HS-5 (cell line): ENCODE measurements at places on chromosomes 11 and 22.

GRCh38 chr22:38353701-38354100 is 36.5 kb upstream of the CSNK1E start:
- no peak for DNase-seq

- DNase-seq = no peak
Observed at GRCh38 chr11:46356924-46357482, 9.7 kb downstream of the DGKZ start.

- DNase-seq = no peak
Observed at GRCh38 chr11:27914080-27914479, 193.9 kb downstream of the KIF18A start.

DNA sequence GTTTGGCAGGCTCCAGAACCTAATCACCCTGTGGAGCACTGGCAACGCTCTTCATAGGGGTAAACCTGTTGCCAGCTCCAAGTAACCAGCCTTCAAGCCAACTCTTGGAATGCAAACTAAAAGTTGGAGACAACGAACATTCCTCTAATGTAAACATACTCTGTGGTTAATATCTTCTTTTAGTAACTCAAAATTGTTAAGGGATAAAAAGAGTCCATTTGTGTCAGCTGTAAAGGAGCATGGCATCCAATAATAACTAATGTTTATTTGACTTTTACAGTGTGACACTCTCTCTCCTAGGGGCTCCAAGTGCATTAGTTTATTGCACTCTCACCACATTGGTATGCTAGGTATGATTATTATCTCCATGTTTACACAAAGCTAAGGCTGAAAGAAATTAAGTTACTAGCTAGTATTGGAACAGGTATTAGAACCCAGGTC is 31.0 kb upstream of the AMOTL1 start:
- peak; percentile 29 for DNase-seq

DNA sequence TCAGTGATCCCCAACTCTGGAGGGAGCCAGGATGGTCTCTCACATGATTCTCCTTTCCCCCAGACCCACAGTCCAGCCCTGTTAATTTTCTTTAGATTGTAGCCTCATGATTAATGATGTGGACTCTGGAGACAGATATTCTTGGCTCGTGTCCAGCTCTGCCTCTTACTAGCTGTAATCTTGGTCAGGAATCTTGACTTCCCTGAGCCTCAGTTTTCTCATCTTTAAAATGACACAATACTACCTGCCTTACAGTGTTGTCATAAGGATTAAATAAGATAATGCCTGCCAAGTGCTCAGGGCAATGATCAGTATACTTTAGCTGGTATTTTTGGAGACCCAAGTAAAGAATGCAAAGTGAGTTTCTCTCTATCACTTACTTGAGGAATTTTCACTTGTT is 60.0 kb downstream of the SPECC1L start:
- DNase-seq = no peak

DNA sequence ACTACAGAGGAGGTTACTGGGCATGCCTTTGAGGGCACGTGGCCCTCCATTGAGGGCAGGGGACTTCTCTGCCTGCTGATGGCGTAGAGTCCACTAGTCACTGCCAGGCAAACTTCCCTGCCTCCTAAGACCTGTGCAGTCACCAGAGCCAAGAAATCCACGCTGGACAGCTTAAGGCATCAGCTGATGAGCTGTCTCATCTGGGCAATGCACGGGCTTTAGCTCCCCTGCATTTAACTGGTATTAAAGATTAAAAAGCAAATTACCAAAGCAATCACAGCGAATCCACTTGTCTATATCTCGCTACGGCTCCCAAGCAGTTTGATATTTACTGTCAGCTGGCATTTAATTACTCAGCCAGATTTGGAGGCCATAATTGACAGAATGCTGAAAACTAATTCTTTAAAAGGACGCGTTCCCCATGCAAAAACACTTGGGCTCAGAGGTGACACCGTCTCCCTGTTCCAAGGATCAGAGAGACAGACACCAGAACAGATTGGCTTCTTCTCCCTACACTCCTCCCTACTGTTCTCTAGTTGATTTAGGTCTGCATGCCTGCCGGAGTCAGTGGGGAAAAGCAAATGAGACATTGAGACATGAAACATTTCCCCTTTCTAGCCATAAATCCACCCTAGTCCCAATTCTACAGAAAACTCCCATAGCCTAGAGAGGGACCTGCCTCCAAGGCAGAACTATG is 68.5 kb downstream of the SPATA19 start:
- no peak for DNase-seq

- DNase-seq = no peak
Observed at GRCh38 chr11:2143799-2144543, 4.8 kb upstream of the IGF2 start.

- DNase-seq = peak; percentile 48
Observed at GRCh38 chr22:23894710-23895598, 771 bp downstream of the MIF start.

- DNase-seq = no peak
Observed at GRCh38 chr11:8092587-8093424, 11.8 kb downstream of the TUB start.

DNA sequence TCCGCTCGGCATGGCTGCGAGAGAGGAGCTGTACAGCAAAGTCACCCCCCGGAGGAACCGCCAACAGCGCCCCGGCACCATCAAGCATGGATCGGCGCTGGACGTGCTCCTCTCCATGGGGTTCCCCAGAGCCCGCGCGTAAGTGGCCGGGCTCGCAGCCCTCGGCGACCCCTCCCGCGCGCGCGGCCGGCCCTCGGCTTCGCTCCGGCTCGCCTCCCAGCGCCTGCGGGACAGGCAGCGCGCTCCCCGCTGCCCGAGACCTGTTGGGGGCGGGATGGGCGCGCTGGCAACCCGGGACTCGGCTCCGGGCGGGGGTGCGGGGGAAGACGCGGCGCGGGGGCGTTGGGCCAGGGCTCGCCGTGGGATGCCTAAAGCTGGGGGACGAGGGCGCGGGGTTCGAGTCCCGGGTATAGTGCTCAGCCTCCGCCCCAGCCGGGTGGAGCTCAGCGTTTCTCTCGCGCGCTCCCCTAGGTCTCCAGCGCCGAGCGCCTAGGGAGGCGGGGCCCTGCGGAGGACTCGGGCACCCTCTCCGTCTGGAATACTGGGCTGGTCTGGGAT is 630 bp downstream of the UBASH3B start:
- no peak for DNase-seq

- no peak for DNase-seq
Observed at GRCh38 chr11:14369598-14369997, 10.6 kb upstream of the RRAS2 start.

DNA sequence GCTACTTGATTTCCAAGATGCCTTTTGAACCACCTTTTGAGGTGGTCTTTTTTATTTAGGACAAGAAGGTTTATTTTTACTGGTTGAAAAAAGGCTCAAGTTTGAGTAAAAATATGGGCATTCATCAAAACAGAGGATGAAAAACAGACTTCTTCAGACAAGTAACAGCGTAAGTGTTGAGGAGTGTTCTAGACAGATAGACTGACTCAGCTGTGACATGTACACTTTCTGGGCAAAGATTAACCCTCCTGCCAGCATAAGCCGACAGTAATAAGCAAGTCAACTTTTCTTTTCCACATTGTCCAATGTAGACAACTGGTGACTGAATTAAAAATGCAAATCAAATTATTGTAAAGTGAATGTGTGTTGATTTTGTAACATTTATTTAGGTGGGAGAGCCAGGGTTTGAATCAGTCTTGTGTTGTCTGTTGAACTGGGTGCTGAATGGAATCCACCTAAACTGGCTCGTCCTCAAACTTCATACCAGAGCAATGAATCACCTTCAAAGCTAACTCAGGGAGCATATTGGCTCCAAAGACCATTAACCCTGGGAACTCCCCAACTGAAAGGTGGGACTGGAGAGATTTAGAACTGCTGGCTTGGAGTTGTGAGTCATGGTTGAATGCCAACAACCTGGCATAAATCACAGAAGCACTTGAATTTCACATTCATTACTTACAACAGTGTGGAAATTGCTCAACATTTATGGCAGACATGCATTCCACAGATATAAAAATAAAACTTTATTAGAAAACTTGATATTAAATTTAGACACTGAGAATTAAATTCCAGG is 377.0 kb downstream of the ETS1 start:
- DNase-seq = peak; percentile 99

DNA sequence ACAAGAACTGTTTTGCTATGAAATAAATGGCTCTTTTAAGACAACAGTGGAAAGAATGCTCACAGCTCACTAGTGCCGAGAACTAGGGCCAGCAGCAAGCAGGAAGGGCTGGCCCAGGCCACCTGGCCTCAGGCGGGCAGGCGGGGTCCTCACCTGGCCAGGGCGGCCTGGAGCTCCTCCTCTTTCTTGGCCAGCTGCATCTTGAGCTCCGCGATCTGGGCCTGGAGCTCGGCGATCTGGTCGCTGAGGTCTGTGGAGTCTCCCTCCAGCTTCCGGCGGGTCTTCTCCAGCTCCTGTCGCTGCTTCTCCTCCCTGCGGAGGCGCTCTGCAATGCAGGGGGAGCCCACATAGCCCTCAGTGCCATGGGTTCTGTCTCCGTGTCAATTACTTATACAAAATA is 43.8 kb downstream of the APOL1 start:
- no peak for DNase-seq

GRCh38 chr11:131392528-131393255 is 22.3 kb downstream of the NTM start:
- no peak for DNase-seq

DNA sequence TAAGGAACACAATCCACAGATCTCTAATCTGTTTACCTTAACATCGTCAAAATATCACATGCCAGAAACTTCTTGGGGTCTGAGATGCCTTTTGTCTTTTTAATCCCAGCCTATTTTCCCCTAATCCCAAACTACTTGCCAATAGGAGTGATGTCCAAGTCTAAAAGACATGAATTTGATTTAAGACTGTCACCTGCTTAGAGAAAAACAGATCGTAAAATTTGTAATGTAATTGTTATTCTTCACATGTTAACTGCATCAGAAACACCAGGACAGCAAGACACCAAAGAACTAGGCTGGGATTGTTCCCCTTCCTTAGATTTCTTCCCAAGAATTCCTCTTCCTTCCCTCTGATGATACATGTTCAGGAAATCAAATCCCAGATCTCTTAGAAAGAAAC is 198.1 kb upstream of the ARHGAP20 start:
- DNase-seq = no peak

- peak; percentile 41 for DNase-seq
Observed at GRCh38 chr11:61728940-61729219, 23.6 kb upstream of the MYRF start.

DNA sequence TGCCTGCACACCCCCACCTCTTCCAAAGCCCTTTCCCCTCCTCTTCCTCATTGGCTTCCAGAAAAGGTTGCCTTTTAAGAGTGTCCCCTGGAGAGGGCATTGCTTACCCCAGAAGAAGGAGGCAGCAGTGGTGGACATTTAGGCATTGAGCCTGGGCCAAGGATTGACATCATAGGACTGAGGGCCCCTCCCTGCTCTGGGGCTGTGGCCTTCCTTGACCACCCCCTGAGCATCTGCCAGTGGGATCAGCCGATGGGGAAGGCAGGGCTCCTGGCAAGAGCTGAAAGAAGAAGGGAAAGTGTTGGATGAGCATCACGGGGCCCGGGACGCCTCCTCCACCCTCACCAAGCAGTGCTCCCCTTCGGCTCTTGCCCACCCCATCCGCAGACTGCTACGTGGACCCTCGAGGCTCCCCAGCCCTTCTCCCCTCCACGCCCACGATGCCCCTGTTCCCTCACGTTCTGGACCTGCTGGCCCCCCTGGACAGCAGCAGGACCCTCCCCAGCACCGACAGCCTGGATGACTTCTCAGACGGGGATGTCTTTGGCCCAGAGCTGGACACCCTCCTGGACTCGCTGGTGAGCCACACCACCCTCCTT is 37.4 kb downstream of the ZC3H7B start:
- no peak for DNase-seq

DNA sequence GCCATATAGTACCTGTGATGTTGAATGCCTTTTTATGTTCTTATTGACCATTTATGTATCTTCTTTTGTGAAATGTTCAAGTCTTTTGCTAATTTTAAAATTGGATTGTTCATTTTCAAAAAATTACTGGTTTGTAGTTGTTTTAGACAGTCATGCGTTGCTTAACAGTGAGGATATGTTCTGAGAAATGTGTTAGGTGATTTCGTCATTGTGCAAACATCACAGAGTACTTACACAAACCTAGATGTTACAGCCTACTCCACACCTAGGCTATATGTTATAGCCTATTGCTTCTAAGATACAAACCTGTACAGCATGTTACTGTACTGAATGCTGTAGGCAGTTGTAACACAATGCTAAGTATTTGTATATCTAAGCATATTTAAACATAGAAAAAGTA is 32.5 kb downstream of the PDE3B start:
- no peak for DNase-seq

GRCh38 chr11:14764579-14765527 is 121.2 kb downstream of the PDE3B start:
- no peak for DNase-seq

- peak; percentile 36 for DNase-seq
Observed at GRCh38 chr11:103170865-103171264, 61.6 kb downstream of the DYNC2H1 start.

- DNase-seq = no peak
Observed at GRCh38 chr22:39240831-39241793, 3.7 kb downstream of the PDGFB start.
